ENCODE measurements at places on chromosomes 11 and 22.

GRCh38 chr22:32735526-32735925, 66.0 kb upstream of the TIMP3 start:
- DNase-seq, result no peak

DNA sequence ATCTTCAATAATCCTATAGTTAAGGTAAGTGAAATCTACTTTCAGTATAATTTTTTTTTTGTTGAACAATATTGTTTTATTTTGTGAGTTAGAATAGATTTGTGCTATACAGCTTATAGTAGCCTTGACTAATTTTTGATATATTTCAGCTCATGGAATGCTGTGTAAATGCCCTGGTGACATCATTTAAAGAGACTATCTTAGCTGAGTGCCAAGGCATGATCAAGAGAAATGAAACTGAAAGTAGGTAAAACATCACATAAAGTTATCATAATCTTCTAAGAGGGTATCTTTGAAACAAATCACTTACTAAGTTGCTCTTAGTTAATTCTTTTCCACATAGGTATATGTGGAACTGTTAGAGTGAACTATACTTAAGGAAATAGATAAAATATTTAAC, 51.4 kb upstream of the ACAT1 start:
- DNase-seq, result no peak

DNA sequence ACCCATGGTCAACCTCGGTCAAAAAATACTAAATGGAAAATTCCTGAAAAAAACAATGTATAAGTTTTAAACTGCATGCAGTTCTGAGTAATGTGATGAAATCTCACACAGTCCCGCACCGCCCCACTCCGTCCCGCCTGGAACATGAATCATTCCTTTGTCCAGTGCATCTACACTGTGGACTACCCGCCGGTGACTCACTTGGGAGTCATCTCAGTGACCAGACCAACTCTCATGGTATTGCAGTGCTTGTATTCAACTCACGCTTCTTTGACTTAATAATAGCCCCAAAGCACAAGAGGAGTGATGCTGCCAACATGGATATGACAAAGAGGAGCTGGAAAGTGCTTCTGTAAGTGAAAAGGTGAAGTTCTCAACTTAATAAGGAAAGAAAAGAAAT, 48.8 kb downstream of the ARHGAP32 start:
- DNase-seq, result no peak

- DNase-seq, result no peak
These were observed 30.5 kb downstream of the RRM1 start for GRCh38 chr11:4125141-4125540.

DNA sequence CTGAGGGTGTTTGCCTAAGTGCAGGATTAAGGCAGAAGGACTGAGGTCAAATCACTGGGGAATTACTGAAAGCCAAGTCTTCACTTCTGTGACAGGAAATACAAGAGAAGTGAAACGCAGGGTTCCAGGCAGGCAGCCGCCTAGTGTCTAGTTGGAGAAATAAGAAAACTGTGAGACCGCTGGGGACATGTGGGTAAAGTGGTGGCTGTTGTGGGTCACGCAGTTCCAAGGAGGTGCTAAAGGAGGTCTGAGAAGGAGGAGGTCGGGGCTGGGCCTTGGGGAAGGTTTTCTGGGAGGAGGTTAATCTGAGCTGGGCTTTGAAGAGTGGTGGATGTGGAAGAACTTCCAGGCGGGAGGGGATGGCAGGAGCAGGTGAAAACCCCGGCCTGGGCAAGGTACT, 11.2 kb downstream of the MCM5 start:
- no peak for DNase-seq

GRCh38 chr11:117392001-117392690, 64.5 kb downstream of the CEP164 start:
- DNase-seq, result no peak

- DNase-seq, result no peak
These were observed 110.6 kb downstream of the SCN3B start for GRCh38 chr11:123543797-123544196.

DNA sequence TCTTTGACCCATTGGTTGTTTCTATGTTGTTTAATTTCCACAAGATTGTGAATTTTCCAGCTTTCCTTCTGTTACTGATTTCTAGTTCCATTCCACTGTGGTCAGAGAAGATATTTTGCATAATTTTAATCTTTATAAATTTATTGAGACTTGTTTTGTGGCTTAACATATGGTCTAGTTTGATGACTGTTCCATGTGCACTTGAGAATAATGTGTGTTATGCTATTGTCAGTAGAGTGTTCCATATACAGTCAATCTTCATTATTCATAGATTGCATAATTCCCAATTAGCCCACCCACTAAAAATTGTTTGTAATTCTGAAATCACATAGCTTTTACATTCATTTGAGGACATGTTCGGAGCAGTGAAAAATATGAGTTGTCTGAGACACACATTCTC, 346.1 kb upstream of the DDI1 start:
- DNase-seq, result no peak

- no peak for DNase-seq
These were observed 4.6 kb downstream of the APOL4 start for GRCh38 chr22:36197065-36197440.

DNA sequence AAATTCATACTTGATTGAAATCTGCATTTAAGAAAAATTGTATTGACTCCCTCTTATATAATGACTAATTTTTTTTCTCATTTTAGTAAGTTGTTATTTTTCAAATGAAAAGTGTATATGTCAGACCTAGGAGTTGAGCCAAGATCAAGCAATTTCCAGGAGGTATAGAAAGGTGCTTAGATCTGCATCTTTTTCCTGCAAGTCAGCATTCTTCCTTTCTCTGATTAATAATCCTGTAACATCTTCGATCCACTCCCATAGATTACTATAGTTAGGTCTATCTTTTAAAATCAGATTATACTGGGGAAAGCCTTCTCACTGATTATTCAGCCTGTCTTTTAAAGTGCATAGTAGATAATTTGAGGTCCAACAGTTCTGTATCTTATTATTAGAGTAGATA, 12.7 kb downstream of the HOATZ start:
- DNase-seq, result no peak

DNA sequence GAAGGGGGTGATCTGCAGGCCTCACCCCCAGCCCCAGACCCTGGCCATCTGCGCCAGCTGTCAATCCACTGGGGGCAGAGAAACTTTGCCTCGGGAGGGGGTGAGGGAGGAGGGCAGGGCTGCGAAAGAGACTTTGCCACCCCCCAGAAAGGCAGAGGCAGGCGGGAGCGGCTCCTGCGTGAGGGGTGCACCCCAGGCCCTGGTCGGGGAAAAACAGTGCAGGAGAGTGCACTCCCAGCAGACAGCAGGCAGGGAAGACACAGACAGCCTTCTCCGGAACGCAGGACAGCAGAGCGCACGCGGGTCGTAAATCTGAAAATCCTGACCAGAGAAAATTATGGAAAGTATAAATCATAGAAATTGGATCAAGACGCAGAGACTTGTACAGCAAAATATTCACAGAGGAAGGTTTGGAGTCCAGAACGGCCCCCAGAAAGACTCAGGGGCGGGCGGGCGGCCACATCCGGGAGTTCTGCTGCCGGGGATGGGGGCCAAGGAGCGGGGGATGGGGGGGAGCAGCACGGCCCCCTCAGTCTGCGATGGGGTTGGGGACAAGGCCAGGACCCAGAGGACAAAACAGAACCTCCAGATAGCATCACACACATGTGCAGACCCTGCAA, 8.0 kb upstream of the MRPL23 start:
- DNase-seq, result no peak

DNA sequence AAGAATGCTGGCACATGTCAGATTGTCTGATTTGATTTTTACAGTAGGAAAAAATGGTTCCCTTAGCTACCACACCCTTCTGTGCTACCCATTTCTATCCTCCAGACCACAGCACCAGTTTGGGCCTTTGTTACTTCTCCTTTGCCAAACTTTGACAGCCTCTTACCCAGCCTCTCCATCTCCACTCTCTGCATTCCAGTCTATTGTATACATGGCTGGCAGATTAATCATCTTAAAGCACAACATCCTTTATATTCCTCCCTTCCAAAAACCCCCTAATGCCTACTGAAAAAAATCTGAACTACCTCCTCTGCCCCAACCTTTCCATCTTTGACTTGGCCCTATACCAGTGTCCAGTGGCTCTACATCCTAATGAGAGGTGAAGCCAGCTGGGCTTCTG, 10.8 kb upstream of the PANX1 start:
- no peak for DNase-seq

- no peak for DNase-seq
These were observed 206.5 kb upstream of the PGR start for GRCh38 chr11:101336155-101336554.

DNA sequence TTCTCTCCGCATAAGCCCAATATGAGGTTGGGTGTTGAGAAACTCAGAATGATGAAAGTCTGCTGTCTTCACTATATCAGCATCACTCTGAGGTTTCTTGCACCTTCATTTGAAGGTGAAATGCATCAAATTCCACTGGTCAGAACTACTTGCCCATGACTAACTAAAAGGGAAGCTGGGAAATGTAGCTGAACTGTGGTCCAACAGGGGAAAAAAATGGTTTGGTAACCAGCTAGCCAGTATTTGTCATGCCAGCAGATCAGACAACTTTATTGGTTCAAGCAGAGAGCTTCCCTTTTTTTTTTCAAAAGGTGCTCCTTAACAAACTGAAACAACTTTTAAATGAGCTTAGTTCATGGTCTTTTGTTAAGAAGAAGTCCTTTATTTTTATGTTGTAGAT, 14.2 kb upstream of the PIK3C2A start:
- no peak for DNase-seq

DNA sequence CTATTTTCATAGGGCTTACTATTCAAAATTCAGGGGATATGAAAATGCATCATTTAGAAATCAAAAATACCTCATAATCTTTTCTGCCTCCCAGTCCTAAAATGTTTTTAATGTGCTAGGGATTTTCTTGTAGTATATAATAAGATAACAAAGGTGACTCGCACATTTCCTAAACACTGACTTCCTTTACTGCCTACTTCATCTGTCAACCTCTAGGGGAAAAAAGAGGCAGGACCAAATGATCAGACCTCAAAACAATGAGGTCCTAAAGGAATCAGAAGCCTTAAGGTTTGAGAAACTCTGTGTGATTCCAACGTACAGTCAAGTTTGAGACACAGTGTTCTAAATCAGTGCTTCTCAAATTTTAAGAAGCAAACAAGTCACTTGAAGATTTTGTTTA, 56.1 kb upstream of the POU2AF2 start:
- no peak for DNase-seq

DNA sequence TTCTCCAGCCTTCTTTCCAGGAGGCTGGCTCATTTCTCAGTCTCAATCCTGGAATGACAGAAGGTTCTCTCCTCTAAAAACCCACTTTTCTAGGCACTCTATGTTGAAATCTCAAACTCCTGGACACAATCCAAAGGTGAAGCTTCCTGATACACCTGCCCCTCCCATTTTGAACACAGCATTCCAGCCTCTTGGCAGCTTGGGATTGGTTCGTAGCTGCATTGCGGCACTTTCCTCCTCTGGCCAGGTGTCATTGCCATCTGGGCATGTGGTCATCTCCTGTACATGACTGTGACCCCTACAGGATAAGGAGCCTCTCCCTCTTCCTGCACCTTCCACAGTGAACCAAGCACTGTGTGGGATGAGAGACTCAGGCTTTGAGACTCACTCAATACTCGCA, 230.2 kb upstream of the B3GAT1 start:
- DNase-seq, result no peak

- no peak for DNase-seq
These were observed 444.3 kb downstream of the TBC1D22A start for GRCh38 chr22:47206666-47207218.

GRCh38 chr11:27410272-27410671, 47.3 kb upstream of the CCDC34 start:
- DNase-seq, result no peak

DNA sequence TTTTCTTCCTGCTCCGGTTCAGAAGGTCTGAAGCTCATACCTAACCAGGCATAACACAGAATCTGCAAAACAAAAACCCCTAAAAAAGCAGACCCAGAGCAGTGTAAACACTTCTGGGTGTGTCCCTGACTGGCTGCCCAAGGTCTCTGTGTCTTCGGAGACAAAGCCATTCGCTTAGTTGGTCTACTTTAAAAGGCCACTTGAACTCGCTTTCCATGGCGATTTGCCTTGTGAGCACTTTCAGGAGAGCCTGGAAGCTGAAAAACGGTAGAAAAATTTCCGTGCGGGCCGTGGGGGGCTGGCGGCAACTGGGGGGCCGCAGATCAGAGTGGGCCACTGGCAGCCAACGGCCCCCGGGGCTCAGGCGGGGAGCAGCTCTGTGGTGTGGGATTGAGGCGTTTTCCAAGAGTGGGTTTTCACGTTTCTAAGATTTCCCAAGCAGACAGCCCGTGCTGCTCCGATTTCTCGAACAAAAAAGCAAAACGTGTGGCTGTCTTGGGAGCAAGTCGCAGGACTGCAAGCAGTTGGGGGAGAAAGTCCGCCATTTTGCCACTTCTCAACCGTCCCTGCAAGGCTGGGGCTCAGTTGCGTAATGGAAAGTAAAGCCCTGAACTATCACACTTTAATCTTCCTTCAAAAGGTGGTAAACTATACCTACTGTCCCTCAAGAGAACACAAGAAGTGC, 661 bp upstream of the MALAT1 start:
- peak; percentile 55 for DNase-seq

- DNase-seq, result no peak
These were observed 74.2 kb downstream of the KIRREL3 start for GRCh38 chr11:126926376-126926791.

GRCh38 chr11:17683377-17684161, 35.8 kb upstream of the MYOD1 start:
- DNase-seq, result no peak

DNA sequence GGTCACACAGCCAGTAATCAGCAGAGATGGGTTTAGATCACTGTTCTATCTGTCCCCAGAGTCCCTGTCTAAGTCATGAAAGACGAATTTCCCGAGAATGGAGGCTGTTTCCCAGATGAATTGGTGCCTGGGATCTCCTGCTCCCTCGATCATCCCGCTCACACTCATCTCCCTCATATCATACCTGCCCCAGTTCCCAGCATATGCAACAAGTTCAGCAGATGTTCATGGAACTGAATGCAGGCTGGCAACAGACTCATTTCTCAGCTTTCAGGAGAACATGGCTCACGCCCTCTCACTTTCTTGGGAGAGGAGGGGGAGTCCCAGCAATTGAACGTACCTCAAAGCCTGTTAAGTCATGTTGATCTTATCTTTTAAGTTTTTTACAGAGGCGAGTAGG, 22.1 kb downstream of the CD6 start:
- DNase-seq, result no peak

GRCh38 chr22:48372390-48372789, 1455.3 kb downstream of the BRD1 start:
- DNase-seq, result no peak

Measured in activated T-cell treated with anti-CD3 and anti-CD28 coated beads for 48 hours (primary cell).